ENCODE measurements at places on chromosomes 1 and 21. TPM values are rescaled to one million over a fixed set of nuclear protein-coding genes. Genes with fewer than 3 reads are reported as not detected.

DNA sequence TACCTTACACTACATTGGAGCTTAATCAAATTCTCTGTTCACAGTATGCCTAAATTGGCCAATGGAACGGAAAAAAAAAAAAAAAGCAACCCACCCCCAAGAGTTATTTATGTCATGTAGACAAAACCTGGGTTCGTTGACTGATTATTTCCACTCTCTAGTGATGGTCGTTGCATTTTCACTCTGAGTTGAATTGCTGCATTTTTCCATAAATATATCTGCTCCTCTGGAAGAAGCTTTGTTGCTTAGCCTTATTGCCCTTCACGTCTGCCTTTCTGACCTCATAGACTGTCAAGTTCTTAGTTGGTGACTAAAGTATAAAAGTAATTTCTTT, 90.2 kb upstream of the RUNX1 start:
- no peak for DNase-seq

DNA sequence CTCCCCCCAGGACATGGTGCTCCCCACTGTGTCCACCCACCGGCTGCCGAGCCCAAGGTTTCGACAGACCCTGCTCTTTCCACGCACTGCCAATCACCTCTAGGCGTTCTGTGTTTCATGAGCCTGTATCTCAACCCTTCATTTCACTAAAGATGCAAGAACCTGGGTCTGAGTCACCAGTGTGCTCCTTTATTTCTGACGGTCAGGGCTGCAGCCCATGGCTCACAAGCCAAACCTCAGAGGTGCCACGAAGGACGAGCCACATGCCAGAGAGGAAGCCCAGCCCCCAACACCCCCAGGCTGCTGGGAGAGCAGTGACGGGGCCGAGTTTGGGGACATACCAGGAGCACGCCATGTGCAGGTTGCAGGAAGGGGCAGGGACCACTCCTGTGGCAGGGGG, 79.2 kb upstream of the ARHGEF16 start:
- DNase-seq: peak; percentile 44

GRCh38 chr1:88608139-88608943, 75.7 kb upstream of the PKN2 start:
- peak; percentile 54 for DNase-seq

GRCh38 chr1:159510229-159510541, 25.6 kb downstream of the OR10J5 start:
- peak; percentile 2 for DNase-seq

GRCh38 chr1:101293461-101294051, 56.7 kb downstream of the S1PR1 start:
- DNase-seq: no peak

DNA sequence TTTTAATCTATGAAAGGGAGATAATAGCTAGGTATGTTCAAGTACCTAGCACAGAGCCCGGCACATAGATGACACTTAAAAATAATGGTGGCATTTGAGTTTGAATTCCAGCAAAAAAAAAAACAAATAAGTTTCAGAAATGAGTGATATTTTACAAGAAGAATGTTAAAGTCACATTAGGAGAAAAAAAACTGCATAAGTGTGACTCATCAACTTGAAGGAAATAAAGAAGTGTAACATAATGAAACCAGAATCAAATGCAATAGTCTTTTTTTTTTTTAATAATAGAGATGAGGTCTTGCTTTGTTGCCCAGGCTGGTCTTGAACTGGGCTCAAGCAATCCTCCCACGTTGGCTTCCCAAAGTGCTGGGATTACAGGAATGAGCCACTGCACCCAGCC, 17.1 kb downstream of the DNASE2B start:
- peak; percentile 44 for DNase-seq

DNA sequence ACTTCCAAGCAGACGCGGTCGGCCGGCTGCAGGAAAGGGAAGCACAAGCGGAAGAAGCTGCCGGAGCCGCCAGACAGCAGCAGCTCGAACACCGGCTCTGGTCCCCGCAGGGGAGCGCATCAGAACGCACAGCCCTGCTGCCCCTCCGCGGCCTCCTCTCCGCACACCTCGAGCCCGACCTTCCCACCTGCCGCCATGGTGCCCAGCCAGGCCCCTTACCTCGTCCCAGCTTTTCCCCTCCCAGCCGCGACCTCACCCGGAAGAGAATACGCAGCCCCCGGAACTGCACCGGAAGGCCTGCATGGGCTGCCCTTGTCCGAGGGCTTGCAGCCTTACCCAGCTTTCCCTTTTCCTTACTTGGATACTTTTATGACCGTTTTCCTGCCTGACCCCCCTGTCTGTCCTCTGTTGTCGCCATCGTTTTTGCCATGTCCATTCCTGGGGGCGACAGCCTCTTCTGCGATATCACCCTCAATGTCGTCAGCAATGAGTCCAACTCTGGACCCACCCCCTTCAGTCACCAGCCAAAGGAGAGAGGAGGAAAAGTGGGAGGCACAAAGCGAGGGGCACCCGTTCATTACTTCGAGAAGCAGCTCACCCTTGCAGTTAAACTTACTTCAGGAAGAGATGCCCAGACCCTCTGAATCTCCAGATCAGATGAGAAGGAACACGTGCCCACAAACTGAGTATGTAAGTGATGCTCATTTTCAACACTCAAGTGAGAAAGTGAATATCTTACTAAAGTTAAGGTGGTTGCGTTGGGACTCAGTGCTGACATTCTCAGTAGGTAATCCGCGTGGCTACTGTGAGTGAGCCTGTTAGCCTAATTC, 25.5 kb downstream of the UTS2 start:
- no peak for DNase-seq

ARHGEF16 gene
- not detected for total RNA-seq

GRCh38 chr1:44947063-44947773, 39.2 kb downstream of the EIF2B3 start:
- peak; percentile 63 for DNase-seq

ZDHHC18 gene
- total RNA-seq: 12.8 TPM

HSF2BP gene
- total RNA-seq: 4.8 TPM

A3GALT2 gene
- not detected for total RNA-seq

MIER1 gene
- 38.1 TPM for total RNA-seq

DNA sequence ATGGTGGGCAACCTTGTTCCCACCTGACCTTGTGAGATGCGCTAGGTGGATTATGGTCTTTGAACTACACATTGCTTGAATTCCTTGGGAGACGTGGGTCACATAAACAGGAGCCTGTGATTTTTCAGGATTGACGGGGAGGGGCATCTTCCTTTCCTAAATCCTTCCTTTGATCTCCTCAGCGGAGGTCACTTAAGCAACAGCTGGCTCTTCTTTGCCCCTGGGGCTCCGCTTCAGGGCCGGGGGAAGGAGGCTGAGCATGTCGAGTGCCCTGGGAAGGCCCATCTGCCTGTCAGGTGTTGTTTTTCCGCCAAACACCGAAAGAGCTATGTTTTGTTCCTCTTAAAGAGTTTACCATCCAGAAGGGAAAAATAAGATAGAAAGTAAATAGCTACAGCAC, 40.6 kb downstream of the KIF26B start:
- DNase-seq: no peak

DNA sequence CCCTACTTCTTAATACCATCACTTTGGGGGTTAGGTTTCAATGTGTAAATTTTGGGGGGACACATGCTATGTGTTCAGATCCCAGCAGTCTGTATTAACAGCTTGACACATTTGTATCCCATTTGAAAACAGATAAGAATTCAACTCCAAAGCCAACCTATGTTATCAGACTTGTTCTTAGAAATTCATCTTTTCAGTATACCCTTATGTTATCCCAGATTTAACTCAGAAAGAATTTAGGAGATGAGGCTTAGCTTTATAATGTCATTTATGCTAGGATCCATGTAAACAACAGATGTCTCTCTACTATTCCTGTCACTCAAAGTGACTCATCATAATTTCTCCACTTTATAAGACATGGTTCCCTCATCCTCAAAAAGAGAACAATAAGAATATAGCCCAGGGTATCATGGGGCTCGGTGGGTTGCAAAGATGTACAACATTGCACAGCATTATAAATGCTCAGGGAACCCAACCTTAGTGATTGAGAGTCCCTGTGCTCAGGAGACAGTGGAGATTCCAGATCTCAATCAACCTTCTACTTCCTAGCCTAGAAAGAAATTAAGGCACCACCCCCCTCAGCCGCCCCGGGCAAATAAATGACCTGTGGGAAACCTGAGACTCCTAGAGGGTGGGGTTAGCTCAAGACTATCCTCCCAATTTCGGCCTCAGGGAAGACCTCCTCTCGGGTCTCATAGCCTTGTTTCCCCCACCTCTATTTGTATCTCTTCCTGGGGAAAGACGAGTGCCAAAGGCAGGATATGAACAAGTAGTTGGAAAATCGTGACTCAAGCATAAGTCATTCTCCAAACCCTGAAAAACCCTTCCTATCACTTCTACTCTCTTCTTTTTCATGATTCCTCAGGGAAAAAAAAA, 265.1 kb upstream of the CAMK1G start:
- DNase-seq: peak; percentile 52

DNA sequence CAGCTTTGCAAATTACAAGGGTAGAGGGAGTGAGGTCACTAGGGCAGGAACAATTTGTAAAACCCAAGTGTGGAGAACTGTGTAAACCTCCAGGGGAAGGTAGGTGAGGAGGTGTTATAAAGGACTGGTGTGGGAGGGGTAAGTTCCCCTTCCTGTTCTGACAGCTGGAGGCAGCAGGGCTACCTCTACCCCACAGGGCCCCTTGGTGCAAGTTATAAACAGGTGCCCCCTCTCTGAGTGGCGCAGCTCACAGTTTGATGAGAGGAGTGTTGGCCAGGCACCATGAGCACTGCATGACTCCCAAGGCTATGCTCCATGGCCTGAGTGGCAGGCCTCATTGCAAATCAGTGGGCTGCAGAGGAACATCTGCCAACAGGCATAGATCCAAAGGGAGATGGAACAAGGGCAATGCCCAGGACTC, 41.0 kb downstream of the MFSD2A start:
- no peak for DNase-seq

GRCh38 chr1:110136911-110137310, 13.4 kb upstream of the SLC6A17 start:
- no peak for DNase-seq

- no peak for DNase-seq
These were observed 82.0 kb downstream of the KCNK1 start for GRCh38 chr1:233695901-233696300.

IFI44L gene
- total RNA-seq: not detected

POMGNT1 gene
- total RNA-seq: 98.6 TPM

DNA sequence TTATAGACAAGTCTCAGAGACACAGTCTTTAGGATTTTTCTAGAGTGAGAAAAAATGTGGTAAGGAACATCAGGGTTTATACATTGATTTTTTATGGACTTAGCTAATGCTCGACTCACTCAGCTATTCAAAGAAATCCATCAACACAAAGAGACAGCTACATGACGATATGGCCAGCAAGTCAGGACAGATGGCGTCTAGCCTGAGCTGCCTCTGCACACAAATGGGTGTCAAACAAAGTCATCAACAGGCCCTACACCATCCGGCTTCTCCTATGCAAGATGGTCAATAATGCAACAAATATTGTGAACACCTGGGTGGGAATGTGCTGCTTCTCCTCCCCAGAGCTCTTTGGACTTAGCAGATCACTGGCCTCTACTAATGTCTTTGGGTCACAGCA, 13.3 kb upstream of the ERICH3 start:
- no peak for DNase-seq

GRCh38 chr1:109089242-109090015, 1.1 kb upstream of the TMEM167B start:
- DNase-seq: peak; percentile 86

GRCh38 chr1:115694805-115695204, 53.0 kb downstream of the VANGL1 start:
- no peak for DNase-seq

DNA sequence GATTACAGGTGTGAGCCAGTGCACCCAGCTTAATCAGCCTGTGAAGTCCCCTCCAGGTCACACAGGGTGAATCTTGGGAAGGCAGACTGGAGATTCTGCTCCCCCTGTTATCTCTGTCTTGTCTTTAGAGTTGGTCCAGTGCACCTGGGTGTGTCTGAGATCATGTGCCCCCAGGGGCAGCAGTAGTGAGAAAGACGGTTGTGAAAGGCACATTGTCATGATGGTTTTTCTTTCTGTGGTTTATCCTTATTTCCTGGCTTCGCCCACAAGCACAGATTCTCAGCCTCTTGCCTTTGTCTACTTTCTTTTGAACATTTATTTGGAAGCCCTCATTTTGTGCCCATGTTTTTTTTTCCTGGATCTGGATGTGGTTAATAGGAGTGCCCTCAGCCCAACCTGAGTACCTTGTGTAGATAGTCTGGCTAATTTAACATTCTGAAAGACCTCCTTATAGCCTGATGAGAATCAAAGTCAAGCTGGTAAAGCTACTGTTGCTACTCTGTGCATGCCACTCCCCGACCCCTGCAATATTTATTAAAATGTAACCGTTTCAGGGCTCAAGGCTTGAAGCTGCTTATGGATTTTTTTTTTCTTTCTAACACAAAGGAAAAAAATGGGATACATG, 23.7 kb downstream of the UCK2 start:
- DNase-seq: peak; percentile 61

DNA sequence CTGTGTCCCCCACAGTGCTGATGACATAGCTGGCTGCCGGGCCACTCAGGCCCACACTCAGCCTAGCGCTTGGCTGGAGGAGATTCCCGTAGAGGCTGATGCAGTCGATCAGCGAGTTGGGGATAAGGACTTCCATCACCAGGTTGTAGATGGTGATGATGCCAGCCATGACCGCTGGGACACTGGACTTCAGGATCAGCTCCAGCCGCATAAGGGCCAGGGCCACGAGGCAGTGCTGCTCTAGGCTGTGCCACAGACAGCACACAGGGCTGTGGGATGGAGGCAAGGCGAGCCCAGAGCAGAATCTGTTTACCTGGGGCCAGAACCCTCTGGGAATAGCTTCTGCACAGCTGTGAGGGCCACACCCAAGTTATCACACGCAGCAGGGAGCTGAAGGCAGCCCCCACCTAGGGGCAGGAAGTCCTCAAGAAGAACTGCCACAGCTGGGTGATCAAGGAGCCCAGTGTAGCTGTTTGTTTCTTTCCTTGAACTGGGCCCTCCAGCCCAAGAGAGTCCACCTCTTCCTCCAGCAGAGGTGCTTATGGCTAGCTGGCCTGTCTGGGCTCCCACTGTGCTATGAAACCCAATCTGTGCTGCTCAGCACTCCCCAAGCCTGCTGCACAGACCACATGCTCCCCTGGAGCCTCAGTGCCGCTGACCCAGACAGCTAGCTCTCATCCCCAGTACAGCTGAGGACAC, 6.2 kb downstream of the SLC2A1 start:
- no peak for DNase-seq

Data from GM23248 (cell line).